Hippocampal formation (tissue), 2 donors: ENCODE measurements at places on chromosomes 7 and 10.

DNA sequence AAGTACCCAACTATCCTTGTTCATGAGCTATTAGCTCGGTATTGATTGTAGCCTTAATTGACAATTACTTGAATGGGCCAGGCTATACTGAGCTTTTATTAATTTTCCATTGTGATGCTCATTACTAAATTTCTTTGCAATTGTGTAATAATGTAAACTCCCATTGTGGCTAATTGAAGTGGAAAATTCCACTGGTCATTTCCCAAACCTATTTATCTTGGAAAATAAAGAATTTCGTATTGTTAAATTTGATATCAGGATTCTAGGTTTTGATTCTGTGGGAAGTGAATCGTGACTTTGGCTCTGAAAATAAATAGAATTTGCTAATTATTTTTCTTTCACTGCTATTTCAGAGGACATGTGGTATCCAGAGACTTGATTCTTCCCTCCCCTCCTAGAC is 111.0 kb downstream of the RTKN2 start:
- DNase-seq = no peak

- no peak for DNase-seq
Measured at GRCh38 chr7:83613232-83613631, 35.7 kb downstream of the SEMA3E start.

DNA sequence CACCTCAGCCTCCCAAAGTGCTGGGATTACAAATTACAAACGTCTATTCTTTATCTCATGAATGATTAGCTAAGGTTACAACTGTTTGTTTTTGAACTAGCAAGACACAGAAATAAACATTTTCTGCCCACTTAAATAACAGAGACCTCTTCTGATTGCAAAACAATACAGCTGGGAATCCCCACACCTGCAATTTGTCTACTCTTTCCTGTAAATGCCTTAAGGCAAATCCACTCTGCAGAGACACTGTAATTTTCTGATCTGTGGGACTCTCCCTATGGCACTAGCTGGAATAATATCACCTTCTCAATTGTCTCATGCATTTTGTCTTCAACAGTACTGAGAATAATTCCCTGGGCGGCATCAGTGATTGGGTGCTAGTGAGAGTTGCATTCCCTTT is 149.3 kb upstream of the FAM3C start:
- DNase-seq = no peak

- DNase-seq = no peak
Measured at GRCh38 chr7:44309271-44310091, 15.9 kb downstream of the CAMK2B start.

GRCh38 chr7:134778941-134779740 is at the start of gene CALD1:
Gene CALD1 (plus strand): TSS chr7:134779634. CDS start chr7:134867734, 88,100 bp downstream.
- DNase-seq = no peak

DNA sequence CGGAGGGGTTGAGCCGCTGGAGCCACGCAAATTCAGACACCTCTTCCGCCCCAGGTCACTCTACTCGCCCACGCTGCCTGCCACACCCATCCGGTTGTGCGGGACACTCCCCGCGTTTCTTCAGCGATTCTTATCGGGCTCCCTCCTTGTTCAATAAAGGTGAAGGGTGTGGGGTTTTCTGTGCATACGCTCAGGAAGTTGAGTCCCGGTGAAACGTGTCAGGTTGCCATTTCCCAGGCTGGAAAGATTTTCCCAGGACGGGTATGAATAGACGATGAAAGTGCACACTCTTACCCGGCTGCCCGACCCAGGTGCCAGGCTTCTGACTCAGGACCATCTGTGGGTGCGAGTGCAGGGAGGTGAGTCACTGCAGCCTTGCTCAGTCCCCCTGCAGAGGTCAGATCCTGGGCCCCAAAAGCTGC is 22.0 kb downstream of the KLF6 start:
- DNase-seq = no peak

DNA sequence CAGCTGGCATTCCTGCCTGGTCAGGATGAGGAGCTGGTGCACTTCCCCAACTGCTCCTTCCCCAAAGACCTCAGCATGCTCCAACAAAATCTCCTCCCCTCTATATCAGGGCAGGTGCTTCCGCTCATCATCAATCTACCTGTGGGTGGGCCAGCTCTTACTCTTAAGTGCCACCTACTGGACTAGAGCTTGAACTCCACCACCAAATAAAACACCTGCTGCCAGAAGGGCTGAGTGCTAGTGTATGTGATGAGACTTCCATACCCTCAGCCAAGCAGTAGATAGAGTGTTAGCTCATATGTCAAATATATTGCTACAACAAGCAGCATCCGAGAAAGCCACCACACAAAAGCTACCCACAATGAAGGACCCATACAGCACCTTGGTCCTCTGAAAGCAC is 264.3 kb downstream of the RNLS start:
- no peak for DNase-seq

- no peak for DNase-seq
Measured at GRCh38 chr7:148261996-148262688, 328.4 kb upstream of the C7orf33 start.

GRCh38 chr10:93065675-93066543 is 5.3 kb downstream of the CYP26C1 start:
- no peak for DNase-seq
